ENCODE measurements at places on chromosomes 12 and 14.

DNA sequence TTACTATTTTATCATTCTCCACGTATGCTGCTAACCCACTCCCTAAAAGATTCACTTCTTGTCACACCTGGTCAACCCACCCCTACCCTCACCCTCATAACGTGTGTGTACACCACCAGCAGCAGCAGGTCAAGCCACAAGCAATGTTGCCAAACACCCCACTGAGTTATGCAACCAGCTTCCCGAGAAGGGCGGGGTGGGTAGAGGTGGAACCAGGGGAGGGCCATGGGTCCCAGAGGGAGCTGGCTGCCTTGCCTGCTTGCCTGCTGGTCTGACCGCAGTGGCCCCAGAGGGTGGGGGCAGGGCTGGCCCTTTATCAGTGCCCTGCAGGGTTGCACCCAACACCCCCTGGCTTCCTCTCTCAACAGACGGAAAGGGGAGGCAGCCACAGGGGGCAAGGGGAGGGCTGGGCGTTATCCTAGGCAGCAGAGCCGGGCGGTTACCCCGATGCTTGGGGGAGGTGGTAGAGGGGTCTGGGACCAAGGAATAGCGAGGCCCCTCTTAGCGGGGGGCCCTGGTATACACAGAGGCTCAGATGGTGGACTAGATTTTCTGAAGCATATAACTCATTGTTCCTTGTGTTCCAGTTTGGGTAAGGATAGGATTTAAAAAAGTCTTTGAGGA lies 3.5 kb upstream of the NFE2 start:
- no peak for DNase-seq

- DNase-seq: no peak
Measured at GRCh38 chr12:3097836-3098235, 20.7 kb downstream of the TSPAN9 start.

GRCh38 chr12:31959701-31960391 lies 631 bp downstream of the RESF1 start:
- peak; percentile 54 for DNase-seq

- DNase-seq: no peak
Measured at GRCh38 chr14:25308244-25308643, 258.3 kb upstream of the STXBP6 start.

GRCh38 chr12:50111395-50111692 lies 692 bp upstream of the COX14 start:
- no peak for DNase-seq

GRCh38 chr12:98421316-98421715 lies 94.1 kb upstream of the TMPO start:
- no peak for DNase-seq

DNA sequence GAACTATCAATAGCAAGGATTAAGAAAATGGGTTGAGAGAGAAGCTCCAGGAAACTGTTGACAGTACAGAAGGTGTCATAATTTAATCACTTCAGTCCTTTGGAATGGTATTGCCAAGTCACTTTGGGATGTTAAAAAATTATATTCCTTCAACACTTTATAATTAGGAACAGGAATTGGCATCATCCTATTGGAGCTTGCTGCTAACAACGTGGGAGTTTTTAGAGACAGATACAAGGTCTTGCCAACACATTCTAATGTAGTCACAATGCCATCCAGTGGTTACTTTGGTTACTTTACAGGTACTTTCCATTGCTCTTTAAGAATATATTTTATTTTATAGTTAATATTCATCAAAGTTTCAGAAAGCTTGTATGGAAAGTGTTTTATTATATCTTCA lies 310.1 kb downstream of the SYT1 start:
- no peak for DNase-seq

GRCh38 chr12:93722835-93723567 lies 45.8 kb downstream of the CRADD start:
- no peak for DNase-seq

- no peak for DNase-seq
Measured at GRCh38 chr12:84661786-84662185, 250.8 kb downstream of the SLC6A15 start.

- no peak for DNase-seq
Measured at GRCh38 chr14:55512421-55512820, 67.6 kb upstream of the KTN1 start.

- DNase-seq: no peak
Measured at GRCh38 chr14:69581316-69581935, 6.8 kb upstream of the CCDC177 start.

DNA sequence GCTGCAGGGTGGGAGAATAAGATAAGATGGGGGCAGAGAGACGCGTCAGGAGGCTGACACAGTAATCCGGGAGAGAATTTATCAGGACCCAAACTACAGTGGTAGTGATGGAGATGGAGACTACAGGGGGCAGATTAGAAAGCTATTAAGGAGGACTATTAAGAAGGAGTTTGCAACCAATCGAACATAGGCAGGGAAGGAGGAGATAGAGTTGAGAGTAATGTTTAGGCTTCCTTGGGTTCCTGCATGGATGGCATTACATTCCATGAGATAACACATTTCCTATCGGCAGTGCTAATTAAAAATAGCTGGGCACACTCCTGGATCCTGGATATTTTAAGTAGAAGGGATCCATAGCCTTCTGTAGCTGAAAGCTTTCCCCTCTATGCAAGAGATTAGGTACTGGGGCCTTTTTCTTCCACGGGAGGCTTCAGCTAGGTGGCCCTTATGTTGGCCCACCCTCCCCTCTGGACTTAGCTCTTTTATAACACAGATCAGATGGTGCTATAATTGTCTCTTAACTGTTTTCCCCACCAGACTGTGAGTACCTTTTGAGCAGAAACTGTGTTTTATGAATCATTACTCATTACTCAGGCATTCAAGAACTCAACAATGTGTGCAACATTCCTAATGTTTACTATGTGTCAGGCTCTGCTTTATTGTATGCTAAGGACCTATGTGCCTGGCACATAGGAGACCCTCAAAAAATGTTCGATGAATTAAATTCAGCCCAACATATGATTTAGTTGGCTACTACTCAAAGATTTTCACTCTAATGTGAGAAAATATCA lies 113.0 kb downstream of the RMST start:
- DNase-seq: no peak

DNA sequence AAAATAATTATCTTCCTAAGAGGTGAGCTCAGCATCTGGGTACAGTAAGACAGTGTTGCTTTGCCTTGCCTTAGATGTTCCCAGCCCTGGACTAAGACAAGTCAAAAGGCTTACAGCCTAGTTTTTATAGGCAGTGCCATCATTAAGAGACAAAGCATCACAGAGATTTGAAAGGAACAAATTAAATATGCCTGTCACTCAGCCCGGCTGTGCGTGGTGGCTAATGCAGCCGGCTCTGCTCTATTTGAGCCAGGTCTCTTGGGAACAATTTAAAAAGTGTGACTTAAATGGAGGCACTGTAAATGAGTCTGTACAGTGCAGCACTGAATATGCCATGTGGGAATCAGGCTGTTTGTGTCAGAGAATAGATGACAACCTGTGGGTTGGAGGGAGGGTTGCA lies 1687.4 kb upstream of the FLRT2 start:
- no peak for DNase-seq

DNA sequence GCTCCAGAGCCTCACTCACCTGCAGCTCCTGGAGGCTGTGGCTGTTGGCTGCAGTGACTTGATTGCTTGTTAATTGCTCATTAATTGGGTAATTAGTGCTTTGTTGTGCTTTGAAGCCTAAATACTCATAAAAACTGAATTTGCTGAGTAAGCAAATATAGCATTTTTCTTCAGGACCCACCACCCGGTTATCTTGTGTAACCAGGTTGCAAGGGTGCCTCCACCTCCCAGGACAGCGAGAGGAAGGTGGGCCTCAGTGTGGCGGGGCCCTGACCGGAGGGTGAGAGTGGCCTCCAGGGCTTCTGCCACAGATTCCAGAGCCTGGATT lies 48.7 kb downstream of the FBRSL1 start:
- DNase-seq: no peak

GRCh38 chr14:35344107-35344807 lies 52.1 kb downstream of the PSMA6 start:
- no peak for DNase-seq

- no peak for DNase-seq
Measured at GRCh38 chr14:105209646-105210045, 28.5 kb upstream of the NUDT14 start.

- DNase-seq: no peak
Measured at GRCh38 chr12:61098031-61098580, 1162.1 kb upstream of the USP15 start.

GRCh38 chr14:71395151-71395604 lies 487.9 kb downstream of the PCNX1 start:
- DNase-seq: no peak

DNA sequence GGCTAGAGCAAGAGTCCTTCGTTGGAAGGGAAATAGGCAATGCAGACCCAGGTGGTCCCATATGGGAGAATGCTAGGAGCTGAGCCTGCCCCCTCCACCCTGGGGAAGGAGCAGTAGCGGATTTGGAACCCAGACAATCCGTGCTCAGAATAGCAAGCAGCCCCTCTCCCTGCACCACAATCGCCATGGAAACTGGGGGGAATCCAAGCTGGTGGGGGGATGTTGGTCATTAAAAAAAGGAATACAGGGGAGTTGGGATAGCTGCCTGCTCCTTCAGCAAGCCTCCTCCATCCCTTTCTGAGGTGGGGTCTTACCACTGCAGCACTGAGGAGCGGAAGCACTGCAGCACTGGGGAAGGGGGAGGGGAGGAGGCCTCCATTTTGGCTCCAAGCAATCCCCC lies 2.9 kb downstream of the RND1 start:
- no peak for DNase-seq

GRCh38 chr12:52837413-52837741 lies 3.3 kb upstream of the KRT79 start:
- DNase-seq: no peak

GRCh38 chr12:47709671-47710070 lies 3.8 kb upstream of the RPAP3 start:
- no peak for DNase-seq

GRCh38 chr14:21343035-21343794 lies 40.6 kb downstream of the SUPT16H start:
- DNase-seq: no peak

- DNase-seq: no peak
Measured at GRCh38 chr14:76720382-76720813, 40.9 kb upstream of the VASH1 start.

- DNase-seq: no peak
Measured at GRCh38 chr12:53560912-53561589, 53.8 kb upstream of the NPFF start.

DNA sequence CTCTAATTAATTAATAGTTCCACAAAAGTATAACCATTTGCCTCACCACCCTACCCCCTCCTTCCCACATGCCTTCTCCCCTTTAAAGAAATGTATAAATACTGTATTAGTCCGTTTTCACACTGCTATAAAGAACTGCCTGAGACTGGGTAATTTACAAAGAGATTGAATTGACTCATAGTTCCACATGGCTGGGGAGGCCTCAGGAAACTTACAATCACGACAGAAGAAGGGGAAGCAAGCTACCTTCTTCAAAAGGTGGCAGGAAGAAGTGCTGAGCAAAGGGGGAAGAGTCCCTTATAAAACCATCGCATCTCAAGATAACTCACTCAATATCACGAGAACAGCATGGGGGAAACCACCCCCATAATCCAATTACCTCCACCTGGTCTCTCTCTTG lies 8.2 kb upstream of the RESF1 start:
- DNase-seq: no peak

- peak; percentile 3 for DNase-seq
Measured at GRCh38 chr12:121124402-121125109, 8.1 kb upstream of the P2RX7 start.

- DNase-seq: no peak
Measured at GRCh38 chr12:91327131-91327530, 144.5 kb upstream of the DCN start.

DNA sequence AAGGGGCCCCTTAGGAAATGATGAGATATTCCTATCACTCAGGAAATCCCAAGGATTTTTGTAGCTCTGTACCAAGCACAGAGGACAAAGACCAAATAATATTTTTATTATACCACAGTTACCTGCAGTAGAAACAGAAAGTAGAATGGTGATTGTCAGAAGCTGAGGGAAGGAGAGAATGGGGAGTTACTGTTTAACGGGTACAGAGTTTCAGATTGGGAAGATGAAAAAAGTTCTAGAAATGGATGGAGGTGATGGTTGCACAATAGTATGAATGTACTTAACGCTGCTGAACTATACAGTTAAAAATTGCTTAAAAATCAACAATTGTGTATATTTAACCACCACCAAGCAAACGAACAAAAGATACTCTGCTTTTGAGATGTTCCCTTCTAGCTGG lies 24.1 kb downstream of the FLVCR2 start:
- no peak for DNase-seq

DNA sequence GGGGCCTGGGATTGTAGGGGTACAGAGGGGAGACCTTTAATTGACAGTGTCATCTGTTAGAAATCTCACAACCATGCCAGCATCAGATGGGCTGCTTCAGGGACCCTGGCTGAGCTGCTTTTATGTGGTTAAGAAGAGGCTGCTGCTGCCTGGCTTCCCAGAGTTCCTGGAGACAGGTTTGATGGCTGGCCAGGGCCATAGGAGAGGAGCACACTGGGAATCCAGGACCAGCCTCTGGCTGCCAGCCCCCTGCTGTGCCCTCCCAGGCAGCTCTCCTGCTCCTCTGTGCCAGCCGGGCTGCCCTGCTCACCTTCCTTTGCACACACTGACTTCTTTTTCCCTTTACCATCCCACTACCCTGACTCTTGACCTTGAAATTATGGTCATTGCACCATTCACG lies 507 bp upstream of the KRT73 start:
- no peak for DNase-seq

- DNase-seq: no peak
Measured at GRCh38 chr14:26810631-26811030, 212.8 kb upstream of the NOVA1 start.

- DNase-seq: no peak
Measured at GRCh38 chr12:122097584-122097926, 19.0 kb downstream of the MLXIP start.

DNA sequence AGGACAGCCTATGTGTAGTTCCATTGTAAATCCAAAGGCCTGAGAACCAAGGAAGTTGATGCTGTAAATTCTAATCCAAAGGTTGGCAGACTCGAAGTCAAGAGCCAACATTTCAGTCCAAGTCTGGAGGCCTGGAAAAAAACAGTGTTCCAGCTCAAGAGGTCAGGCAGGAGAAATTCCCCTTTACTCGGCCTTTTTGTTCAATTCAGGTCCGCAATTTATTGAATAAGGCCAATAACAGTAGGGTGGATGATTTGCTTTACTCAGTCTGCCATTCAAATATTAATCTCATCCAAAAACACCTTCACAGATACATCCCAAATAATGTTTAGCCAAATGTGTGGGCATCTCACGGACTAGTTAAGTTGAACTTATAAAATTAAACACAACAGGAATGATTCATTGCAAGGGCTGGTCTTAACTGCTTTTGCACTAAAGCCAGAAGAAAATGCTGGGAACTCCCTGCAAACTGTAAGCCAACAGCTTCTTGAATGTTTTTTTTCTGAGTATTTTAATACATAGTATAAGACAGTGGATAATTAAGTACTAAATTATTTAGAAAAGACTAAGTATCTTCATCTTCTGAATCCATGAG lies 197.4 kb upstream of the GARIN6 start:
- no peak for DNase-seq

DNA sequence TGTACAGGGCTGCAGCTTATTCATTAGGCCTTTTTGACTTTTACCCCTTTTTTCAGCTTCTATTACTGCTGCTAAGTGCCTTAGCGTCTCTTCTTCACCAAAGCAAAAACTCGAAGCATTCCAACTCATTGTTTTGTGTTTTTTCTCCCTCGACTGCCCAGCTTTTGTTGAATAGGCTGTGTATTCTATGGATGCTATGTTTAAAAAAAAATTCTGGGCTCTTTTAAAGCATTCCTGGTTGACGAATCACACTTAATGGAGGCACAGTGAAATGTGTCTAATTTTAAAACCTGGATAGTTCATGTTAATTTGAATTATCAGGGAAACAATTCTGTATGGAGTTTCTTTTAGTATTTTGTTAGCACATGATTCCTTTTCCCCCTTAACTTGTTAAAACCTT lies 29.7 kb downstream of the KTN1 start:
- no peak for DNase-seq
